Stimulated activated CD8-positive, alpha-beta memory T cell treated with anti-CD3 and anti-CD28 coated beads, Interleukin-7, amount 100 ng/mL, for 4 hours (primary cell): ENCODE measurements at places on chromosomes 2 and 18.
A peak's percentile ranks its signal among the peaks of the same experiment; 100 is the strongest.

- DNase-seq, result no peak
These were observed 548.5 kb upstream of the SLC8A1 start for GRCh38 chr2:41000374-41000773.

DNA sequence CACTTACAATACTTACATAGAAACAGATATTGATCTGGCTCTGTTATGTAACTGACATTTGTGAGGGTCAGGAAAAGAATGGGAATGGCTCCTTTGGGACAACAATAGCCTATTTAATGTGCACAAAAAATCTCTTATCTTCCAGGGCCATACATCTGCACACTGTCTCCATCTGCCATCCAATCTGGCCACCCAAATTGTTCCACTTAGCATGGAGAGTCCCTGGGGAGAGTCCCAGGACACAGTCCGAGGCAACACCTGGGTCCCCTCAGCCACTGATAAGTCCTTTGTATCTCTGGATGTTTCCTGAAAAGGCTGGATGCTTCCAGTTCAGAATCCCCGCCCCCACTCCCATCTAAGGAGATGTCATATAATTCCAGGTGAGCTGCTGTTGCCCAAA, 274.2 kb upstream of the NCKAP5 start:
- no peak for DNase-seq

GRCh38 chr2:50556934-50557575, 474.9 kb downstream of the NRXN1 start:
- no peak for DNase-seq

DNA sequence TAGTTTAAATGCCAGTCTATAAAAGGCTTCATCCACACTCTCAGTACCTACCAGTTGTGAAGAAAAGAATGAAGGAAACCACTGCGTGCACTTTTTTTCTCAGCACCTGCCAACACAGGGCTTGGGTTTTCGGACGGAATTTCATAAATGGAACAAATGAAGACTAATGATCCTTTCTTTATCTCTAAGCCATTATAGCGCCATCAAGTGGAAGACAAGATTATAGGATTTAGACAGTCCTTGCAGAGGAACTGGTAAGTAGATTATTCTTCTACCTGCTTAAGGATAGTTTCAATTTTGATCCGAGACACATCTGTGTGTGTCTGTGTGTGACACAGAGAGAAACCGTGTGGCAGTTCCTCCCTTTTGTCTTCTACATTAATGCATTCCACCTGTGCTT, 245.6 kb downstream of the NRXN1 start:
- no peak for DNase-seq

DNA sequence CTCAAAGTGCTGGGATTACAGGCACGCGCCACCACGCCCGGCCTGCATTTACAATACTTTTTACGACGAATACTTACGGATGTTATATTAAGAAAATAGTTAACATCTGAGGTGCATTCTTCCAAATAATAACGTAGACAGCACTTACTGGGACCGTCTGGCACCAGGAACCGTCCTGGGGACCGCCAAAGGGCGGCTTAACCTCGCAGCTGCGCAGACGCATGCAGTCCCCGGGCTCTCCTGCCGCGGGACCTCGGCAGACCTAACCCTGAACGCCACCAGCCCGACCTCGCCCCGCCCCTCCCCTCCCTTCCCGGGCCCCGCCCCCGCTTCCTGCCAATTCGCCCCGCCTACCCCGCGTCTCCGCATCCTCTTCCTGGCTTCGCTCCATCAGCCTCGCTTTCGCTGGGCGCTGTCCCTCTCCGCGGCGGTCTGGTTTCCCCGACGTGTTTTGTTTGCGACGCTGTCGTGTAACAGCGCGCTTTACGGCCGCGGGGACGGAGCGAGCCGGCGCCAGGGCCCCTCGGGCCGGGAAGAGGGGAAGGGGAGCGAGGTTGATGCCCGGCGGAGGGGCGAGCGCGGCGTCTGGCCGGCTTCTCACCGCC, at the start of gene CNOT11:
Gene CNOT11 (plus strand): TSS at position 479 of the 605 bp plus-strand sequence. CDS start 79 bp downstream, at position 558.
- DNase-seq, result peak; percentile 98

GRCh38 chr2:177467646-177468045, 75.1 kb downstream of the AGPS start:
- no peak for DNase-seq

DNA sequence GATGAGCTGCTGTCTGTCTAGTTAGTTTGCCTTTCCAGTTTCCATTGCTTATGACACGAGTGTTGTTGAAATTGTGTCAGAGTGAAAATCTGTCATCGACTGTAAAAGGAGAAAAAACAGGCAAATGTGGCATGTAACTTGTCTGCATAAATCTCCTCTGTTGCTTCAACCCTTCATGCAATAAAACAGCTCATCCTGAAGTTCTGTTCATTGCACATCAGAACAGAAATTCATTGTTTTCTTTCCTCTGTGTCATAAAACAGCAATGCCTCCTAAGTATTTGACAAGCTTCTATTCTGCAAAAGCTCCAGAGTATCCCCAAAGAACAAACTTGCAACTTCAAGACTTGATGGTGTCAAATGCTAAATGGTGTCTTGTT, 432.1 kb downstream of the MEIS1 start:
- no peak for DNase-seq

- no peak for DNase-seq
These were observed 1.7 kb upstream of the SP100 start for GRCh38 chr2:230414302-230414701.

- DNase-seq, result no peak
These were observed 721 bp upstream of the EHD3 start for GRCh38 chr2:31233231-31233630.

- no peak for DNase-seq
These were observed 4.1 kb upstream of the TMEM237 start for GRCh38 chr2:201647431-201647830.

DNA sequence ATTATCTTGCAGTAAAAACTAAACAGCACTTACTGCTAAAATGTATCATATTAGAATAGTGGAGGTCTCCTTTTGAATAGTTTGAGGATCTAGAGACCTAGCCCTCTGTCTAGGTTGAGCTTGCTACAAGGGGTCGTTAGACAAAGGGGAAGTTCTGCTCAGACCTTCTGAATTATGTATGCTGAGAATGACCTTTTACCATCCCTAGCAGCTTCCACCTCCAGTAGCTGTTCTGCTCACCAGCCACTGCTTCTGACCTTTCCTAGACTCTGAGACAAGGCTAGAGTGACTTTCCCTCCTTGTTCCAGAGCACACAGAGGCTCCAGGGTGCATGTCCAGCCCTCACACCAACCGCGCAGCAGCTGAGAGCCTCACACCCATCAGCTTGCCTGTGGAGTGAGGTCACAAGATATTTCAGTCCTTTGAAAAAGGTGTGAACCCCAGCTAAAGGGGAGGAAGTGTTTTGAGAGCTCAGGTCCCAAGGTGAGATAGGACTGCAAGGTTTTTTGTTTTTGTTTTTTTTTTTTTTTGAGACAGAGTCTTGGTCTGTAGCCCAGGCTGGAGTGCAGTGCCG, 289.3 kb upstream of the TNP1 start:
- no peak for DNase-seq
